ENCODE measurements at places on chromosomes 7 and 10. TPM values are rescaled to one million over a fixed set of nuclear protein-coding genes. Genes with fewer than 3 reads are reported as not detected.

SPDYE11 gene
- not detected for total RNA-seq

PARP12 gene
- total RNA-seq, result 8.8 TPM

GLI3 gene
- total RNA-seq, result 3.3 TPM

EIF5AL1 gene
- total RNA-seq, result 0.50 TPM

ARHGAP12 gene
- total RNA-seq, result 13.2 TPM

HOXA7 gene
- 4.2 TPM for total RNA-seq

CASD1 gene
- 5.5 TPM for total RNA-seq

METTL27 gene
- total RNA-seq, result 2.9 TPM

HECW1 gene
- total RNA-seq, result 1.8 TPM

POU6F2 gene
- not detected for total RNA-seq

ZP3 gene
- 2.5 TPM for total RNA-seq

ANKRD22 gene
- not detected for total RNA-seq

Measured in bronchus fibroblast of lung (primary cell).